ENCODE measurements at places on chromosomes 4 and X.

DNA sequence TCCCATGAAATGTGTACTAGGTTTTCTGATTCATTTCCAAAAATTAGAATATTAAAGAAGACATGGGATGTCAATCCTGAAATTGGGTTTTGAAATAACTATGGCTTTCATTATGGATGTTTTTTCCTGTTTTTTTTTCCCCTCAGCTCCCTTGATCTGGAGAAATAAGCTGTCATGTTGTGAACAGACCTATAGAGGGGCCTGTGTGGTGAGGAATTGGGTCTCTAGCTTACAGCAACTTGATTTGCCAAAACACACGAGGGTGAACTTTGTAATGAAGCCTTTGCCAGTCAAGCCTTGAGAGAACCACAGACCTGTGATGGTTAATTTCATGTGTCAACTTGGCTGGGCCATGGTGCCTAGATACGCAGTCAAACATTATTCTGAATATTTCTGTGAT lies 2413.6 kb downstream of the PCDH7 start:
- DNase-seq: no peak

DNA sequence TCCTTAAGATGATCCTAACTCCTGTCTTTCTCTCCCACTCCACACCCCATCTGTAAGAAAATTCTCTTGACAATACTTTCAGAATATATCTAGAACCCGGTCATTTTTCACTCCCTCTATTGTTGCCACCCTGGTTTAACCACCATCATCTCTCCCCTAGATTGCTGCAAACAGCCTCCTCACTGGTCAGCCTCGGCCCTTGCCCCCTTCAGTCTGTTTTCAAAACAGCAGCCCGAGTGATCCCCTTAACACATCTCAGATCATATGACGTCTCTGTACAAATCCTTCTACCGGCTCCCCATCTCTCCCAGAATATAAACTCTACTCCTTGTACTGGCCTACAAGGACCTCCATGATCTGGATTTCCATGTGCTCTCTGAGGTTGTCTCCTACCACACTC lies 35.2 kb upstream of the F9 start:
- no peak for DNase-seq

- no peak for DNase-seq
Measured at GRCh38 chr4:79852305-79852730, 220.7 kb downstream of the ANTXR2 start.

- DNase-seq: no peak
Measured at GRCh38 chr4:15612136-15612535, 43.0 kb downstream of the FBXL5 start.

DNA sequence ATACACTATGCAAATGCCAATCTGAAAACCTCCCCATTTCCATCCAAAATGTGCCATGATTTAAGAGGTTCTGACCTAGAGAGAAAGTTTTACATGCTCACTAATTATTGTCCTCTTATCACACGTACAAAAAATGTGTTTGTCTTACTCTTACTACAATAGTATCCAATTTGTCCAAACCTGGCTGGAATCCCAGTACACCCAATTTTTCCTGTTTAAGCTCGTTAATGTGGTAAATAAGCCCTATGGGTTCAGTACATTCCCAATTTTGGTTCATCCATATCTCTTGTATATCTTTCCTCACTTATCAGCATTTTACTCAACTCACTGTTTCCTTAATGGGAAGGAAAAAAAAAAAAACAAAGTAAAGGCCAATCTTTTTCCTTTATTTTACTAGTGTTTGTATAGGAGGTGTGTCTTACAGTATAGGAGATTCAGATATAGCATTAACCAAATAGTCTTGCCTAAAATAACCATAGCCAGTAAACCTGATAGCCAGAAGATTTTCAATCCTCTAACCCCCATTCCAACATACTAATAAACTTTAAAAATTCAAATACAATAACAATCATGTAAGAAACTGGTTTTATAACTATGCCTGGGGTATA lies 109.8 kb downstream of the PARM1 start:
- DNase-seq: no peak

DNA sequence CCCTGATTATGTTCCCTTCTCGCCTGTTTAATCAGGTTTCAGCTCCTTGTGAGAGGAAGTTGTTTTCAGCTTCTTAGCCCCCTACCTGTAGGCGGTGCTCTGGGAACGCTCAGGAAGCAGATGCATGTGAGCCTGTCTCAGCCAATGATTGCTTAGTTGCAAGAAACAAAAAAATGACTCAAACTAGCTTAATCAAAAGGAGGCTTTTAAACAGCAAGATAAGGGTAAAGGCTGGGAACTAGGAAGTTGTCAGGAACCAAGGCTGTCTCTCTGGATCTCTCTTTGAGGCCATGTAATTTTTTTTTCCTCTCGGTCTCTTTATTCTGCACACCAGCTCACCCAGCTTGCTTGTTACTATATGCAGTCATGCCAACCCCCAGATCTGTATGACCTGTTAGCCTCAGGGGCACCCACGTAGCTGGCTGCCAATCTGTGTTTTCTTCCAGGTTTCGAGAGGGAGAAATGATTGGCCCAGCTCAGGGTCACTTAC lies 109.1 kb downstream of the PTTG2 start:
- no peak for DNase-seq

DNA sequence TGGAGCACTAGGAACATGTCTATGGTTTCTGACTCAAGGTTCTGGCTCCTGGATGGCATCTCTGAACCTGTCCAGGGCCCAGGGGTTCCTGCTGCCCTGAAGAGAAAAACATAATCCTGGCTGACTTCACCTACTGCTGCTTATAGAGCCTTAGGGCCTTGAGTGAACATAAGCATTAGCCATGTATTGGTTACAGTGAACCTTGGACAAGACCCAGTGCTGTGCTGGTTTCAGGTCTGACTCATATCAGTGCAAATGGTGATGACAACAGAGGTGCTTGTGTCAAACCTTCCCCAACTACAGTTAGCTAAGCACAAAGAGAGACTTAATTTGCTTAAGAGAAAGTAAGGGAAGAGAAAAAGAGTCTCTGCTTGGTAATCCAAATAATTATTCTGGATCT lies 1047.2 kb downstream of the GLUD2 start:
- DNase-seq: no peak

DNA sequence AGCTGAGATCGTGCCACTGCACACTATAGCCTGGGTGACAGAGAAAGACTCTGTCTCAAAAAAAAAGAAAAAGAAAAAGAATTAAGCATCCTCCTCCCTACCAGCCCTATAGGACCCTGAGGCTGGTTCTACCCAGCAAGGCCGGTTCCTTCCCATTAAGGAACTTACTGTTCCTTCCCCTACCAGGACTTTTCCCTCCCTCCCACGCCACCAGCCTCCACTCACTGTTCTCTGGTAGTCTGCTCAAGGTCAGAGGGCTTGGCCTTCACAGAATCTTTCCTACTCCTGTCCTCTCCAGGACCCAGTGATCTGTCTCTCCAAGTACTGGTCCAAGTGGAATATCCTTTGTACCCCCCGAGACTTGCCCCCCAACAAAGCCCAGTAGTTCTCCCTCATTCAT lies 1.4 kb downstream of the GRIPAP1 start:
- DNase-seq: no peak

GRCh38 chrX:78024349-78025059 lies 55.1 kb upstream of the PGAM4 start:
- DNase-seq: no peak

DNA sequence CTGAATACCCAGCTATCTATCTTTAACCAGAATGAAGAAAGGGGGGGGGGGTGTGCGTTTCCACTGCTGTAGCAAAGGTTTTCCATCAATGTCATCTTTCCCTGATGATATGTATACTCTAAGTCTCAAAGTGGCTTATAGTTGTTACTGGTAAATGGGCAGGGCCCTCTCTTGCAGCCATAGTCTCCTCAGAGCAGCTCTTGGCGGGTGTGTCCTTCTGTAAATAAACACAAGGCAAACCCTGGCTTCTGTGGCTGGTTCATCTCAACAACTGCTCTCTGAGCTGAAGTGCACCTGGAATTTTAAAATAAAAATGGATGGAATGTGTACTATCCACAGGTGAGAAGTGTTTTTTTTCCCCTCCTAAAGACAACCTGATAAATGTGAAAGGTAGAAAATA lies 57.5 kb upstream of the SCML1 start:
- no peak for DNase-seq

GRCh38 chr4:121668368-121669162 lies 28.2 kb downstream of the ANXA5 start:
- DNase-seq: no peak

GRCh38 chr4:151439320-151439719 lies 30.3 kb downstream of the FHIP1A start:
- no peak for DNase-seq

GRCh38 chrX:14051416-14051815 lies 21.7 kb upstream of the GEMIN8 start:
- no peak for DNase-seq

DNA sequence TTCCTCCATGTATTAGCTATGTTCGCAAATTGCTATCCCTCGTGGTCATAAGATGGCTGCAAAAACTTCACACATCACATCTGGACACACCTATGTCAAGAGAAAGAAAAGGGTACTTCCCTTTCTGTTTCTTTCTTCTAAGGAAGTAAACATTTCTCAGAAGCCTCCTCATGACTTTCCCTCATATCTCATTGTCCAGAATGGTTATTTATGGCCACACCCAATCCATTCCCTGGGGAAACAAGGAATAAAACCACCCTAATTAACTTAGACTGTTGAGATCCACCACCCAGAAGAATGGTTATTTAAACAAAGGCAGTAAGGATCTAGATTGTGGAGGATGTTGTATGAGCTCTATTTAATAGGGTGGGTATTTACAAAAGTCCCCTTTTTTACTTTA lies 160.8 kb upstream of the LNX1 start:
- no peak for DNase-seq

DNA sequence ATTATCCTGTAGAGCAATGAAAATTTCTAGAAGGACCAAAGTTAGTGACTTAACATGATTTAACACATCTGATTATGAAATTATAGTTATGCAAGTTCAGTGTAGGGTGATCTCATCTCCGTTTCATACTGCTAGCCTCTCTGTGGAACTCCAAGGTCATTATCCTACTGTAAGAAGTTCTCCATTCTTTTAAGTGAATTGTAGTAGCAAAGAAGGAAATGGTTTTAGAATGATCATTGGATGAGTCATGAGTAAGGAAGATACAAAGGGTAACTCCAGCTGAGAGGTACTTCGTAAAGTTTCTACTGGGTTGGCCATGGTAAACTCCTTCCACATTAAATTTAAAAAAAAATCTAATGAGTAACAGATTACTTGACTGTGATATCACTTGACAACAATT lies 215.0 kb upstream of the GIMD1 start:
- no peak for DNase-seq

- DNase-seq: no peak
Measured at GRCh38 chrX:13816643-13817627, at the start of gene GPM6B. GPM6B (minus strand) TSS chrX:13817093; CDS start chrX:13816904, 189 bp downstream.

DNA sequence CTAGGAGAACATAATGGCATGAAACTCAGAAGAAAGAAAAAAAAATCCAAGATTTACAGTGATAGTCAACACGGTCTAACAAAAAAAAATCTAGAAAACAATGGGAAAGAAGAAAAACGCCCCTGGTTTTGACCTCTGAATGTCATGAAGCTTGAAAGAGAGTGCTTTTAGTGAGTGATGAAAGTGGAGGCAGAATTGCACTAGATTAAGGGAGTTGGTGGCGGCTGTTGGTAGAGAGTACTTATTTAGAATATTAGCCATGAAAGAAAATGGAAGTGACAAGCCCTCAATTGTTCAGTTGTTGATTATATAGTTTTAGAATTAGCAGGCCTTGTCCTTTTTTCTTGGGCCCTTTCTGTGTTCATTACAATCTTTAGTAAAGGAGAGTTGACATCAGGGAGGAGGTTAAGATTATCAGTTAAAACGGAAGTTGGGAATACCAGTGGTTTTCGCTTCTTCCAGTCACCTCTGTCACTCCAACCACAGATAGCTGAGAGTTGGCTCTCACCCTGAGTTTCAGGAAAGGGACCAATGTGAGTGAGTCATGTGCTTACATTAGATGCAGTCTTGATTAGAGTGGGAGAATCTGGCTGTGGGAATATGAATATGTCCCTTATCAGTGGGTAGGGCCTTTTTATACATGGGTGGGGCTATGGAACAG lies 29.7 kb downstream of the EREG start:
- no peak for DNase-seq

DNA sequence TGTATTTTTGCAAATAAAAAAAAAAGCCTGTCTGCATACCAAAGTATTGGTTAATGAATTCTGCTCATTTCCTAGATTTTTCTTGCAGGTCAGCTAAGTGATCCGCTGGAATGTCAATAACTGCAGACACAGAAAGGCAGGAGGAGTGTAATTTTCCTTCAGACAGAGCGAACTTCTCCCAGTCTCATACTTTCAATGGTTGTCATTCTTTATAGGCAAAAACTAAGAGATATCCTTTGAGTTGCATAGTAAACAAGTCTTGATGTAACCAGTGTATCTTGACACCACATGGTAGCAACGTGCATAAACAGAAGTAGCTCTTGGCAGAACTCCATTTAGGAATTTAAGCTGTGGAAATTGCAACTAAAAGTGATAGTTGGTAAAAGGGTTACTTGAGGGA lies 8.2 kb downstream of the CAPN6 start:
- DNase-seq: no peak

- no peak for DNase-seq
Measured at GRCh38 chr4:22688236-22688635, 4.5 kb upstream of the GBA3 start.

DNA sequence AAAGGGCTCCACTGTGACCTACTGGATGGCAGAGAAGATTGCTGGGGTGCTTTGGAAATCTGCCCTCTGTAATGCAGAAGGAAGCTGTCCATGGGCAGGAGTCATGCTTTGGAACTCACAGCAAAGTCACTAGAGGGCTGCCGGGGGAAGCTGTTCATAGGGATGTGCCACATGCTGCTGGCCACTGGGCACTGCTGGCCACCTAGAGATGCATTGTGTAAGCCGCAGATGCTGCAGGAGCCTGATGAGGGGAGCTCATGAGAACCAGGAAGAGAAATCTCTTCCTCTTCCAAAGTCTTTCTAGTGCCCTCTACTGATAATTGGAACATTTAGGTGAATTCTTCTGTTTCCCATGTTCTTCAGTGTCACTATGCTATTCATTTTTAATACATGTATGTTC lies 31.2 kb upstream of the UXT start:
- DNase-seq: no peak

DNA sequence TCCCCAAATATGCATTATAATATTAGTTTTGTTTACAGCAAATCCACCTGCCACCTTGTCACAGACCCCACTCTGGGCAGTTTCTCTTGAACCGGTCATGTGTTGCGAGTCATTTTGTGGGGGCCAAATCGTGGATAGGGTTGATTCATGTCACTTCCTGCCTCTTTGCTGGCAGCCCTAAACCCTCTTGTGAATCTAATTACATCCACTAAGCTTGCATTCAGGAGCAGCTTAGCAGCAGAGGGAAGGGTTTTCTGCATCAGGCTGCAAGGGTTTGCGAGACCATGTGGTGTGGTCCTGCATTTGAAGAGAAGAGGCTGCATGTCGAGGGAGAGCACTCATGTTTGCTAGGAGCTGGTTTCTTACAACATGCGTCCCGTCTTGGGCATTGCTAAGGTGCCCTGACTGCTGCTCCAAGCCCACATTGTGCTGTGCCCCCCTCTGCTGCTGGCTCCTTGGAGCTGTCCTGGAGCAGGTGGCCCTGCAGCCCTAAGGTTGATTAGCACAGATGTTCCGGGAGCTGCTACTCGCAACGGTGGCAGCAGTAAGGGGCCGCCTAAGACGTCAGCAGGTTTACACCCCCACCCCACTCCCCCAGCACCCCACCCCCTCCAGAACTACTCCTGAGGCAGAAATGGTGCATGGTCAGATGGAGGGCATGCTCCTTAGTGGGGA lies 88.9 kb upstream of the CLDN34 start:
- DNase-seq: no peak

GRCh38 chrX:10569946-10570345 lies 50.4 kb downstream of the MID1 start:
- DNase-seq: no peak

GRCh38 chr4:158964114-158964727 lies 138.7 kb upstream of the RAPGEF2 start:
- DNase-seq: no peak

GRCh38 chr4:119656342-119656741 lies 27.7 kb upstream of the PDE5A start:
- no peak for DNase-seq
